ENCODE measurements at places on chromosomes 7 and 10.

GRCh38 chr7:80151274-80151665 lies 16.6 kb downstream of the GNAI1 start:
- no peak for DNase-seq

- no peak for DNase-seq
These were observed 12.7 kb downstream of the LRRC18 start for GRCh38 chr10:48926764-48927540.

DNA sequence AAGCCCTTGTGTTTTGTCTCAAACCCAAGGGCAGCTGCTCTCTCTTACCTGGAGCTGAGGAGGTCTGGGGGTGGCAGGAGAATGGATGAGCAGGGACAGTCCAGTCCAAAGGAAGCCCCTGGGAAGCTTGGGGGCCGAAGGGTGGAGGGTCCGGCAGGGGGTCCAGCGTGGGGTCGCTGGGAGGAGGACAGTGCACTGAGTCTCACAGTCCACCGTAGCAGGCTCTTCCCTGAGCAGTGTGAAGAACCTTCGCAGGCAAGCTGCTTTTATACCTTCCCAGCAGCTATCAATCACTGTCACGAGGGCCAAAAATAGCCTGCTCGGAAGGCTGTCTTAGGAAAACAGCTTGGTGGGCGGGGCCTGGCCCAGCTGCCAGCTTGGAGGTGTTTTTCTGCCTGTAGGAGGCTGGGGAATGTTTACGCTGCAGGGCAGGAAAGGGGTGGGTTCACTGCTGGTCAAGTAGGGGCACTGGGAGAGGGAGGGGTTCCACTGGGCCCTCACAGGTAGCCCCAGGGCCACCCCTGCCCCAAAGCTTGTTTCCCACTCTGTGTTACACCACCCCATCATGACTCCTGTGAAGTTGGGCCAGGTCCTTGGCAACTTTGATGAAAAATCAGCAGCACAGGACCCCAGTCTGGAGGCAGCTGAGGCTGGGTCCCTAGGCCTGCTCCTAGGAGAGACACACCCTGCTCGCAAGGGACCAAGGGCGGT lies at the start of gene DEPP1:
Gene DEPP1 (minus strand): TSS at position 240 of the 711 bp plus-strand sequence. CDS start 779 bp downstream, outside the sequence.
- DNase-seq: peak; percentile 92

- no peak for DNase-seq
These were observed 669.8 kb upstream of the ANKRD30A start for GRCh38 chr10:36455526-36456133.

GRCh38 chr7:112411186-112411795 lies 39.0 kb upstream of the IFRD1 start:
- DNase-seq: peak; percentile 66

DNA sequence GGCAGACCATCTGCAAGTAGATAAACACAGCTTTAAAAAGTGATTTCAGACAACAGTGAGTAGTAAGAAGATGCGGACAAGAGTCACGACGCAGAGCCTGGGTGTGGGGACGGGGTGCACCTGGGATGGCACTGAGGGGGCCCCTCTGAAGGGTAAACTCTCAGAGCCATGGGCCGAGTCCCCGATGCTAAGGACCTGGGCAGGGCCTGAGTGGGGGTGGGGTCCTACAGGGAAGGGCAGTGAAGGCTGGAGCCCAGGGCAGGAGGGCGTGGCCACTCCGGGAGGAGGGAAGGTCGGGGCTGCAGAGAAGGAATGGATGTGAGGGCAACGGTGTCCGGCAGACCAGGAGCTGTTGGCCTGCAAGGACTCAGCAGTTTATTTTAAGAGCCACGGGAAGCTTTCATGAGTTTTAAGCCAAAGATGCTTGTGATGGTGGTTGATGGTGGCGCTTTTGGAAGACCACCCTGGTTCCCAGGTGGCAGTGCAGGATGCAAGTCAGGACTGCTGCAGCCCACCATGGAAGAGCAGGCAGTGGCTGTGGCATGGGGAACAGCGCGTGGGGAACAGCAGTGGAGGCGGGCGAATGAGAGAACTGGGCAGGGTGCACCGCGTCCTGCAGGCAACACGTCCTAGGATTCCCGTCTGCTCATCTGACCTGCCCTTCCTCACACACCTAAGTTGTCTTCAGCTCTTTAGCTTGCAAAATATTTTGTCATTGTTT lies 296.8 kb downstream of the DNAJB6 start:
- no peak for DNase-seq

DNA sequence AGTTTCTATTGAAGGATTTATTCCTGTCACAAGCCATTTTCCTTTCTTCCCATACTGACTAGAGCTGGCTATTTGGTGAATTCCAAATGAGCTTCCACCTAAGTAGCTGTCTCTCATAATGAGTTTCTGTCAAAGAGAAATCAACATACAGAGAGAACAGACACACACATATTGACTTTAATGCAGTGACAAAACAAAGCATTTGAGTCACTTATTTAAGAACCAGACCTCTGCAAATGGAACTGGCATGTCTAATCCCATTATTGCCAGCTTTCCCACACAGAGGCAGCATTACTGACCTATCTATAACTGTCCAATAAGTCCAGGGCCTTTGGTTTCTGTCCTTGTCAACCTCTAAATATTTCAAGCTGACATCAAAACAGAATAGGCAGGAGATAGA lies 179.3 kb upstream of the CSTF2T start:
- no peak for DNase-seq

- DNase-seq: peak; percentile 93
These were observed 5.1 kb upstream of the ELFN1 start for GRCh38 chr7:1664711-1665548.

GRCh38 chr10:106775127-106775526 lies 389.4 kb downstream of the SORCS1 start:
- no peak for DNase-seq

DNA sequence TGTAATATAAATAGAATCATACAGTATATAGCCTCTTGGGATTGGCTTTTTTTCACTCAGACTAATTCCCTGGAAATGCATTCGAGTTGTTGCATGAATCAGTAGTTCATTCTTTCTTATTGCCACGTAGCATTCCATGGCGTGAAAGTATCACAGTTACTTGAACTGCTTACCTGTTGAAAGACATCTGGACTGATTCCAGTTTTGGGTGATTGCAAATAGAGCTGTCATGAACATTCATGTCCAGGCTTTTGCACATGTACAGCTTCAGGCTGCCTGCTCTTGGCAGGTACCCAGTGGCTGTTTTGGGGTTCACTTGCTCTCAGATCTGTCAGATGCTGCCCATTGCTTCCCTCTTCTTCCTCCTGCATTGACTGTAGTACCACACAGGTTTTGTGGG lies 54.9 kb downstream of the LRGUK start:
- DNase-seq: no peak
